Neural crest cell (in vitro differentiated cells): ENCODE measurements at places on chromosomes 7 and 10.

- no peak for DNase-seq
Measured at GRCh38 chr10:98910048-98910447, 325.6 kb downstream of the HPSE2 start.

- no peak for DNase-seq
Measured at GRCh38 chr10:104252368-104252767, 2.3 kb upstream of the GSTO1 start.

GRCh38 chr7:127578036-127578684 lies 7.2 kb downstream of the GCC1 start:
- DNase-seq, result no peak

GRCh38 chr7:31488562-31489203 lies 25.2 kb upstream of the ITPRID1 start:
- DNase-seq, result peak; percentile 38

GRCh38 chr10:119290301-119291048 lies 83.1 kb downstream of the GRK5 start:
- DNase-seq, result no peak

GRCh38 chr10:79179164-79179956 lies 110.6 kb downstream of the ZMIZ1 start:
- peak; percentile 56 for DNase-seq

DNA sequence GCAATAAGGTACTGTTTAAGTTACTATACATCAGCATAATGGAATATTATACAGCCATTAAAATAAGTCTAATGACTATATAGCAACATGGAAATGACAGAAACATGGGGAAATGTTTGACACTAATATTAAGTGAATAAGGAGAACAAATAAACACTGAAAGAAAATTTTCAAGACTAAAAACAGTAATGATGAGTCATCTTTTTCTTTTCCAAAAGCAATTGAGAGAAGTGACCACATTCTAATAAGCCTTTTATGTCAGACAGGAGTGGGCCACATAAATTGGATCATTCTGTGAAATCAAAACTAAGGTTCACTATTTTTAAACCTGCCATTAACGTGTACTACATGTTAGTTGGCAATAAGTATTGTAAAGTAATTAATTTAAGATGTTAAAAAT lies 187.5 kb downstream of the AHR start:
- DNase-seq, result no peak

DNA sequence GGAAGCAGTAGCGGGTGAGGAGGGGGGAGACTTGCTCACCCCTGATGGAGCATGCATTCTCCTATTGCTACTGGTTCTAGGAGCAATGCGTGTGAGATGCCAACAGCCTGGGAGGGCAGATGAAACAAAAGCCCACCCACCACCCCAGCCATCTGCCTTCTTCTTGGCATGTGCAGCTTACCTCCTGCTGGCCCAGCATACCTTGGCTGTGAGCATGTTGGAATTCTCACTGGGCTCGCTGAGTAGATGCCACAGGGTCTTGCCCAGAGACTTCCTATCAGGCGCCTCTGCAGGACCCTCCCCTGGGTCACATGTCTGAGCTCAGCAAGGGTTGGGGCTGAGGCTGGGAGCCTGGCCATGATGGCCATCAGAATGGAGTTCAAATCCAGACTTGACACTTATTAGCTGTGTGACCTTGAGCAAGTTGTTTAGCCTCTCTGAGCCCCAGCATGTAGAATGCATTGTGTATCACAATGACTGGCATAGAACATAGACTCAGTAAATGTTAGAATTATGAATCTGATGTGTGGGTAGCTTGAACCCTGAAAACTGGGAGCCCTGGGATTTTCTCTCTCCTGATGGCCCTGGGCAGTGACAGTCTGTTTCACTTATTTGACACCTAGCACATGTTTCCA lies 38.2 kb downstream of the CDH23 start:
- DNase-seq, result no peak

GRCh38 chr7:137475966-137476365 lies 132.4 kb upstream of the PTN start:
- DNase-seq, result no peak

DNA sequence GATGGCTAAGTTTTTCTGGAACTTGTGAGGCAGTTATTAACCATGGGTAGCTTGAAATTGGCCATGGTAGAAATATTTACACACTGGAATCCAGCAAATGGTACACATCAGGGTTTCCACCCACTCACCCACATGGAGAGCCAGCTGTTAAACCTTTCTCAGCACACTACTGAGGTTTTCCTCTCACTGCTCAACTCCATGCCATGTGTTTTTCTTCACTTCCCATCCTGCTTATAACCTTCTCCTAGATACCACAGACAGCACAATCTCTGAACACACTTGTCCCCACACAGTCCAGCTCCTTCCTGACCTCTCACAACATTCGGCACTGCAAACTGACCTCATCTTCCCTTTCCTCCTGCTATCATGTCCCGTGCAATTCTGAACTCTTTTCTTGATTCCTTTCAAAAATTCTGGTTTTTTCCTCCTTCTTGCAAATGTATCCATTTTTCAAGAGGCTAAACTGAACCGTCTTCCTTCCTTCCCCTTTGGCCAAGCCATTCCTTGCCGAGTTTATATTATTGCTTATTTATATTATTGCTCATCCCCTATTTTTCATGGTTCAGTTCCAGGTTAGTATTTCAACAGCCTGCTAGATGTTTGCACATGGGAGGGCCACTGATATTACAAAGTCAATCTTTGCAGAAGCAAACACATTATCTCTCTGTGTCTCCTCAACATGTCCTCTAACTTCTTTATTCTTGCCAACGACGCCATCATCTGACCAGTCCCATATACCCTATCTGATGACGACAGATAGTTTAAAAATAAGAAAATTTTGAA lies 606.4 kb downstream of the SORCS1 start:
- no peak for DNase-seq

GRCh38 chr10:102449321-102450123 lies 1.8 kb downstream of the C10orf95 start:
- no peak for DNase-seq

GRCh38 chr7:82745117-82745516 lies 301.5 kb upstream of the CACNA2D1 start:
- no peak for DNase-seq

DNA sequence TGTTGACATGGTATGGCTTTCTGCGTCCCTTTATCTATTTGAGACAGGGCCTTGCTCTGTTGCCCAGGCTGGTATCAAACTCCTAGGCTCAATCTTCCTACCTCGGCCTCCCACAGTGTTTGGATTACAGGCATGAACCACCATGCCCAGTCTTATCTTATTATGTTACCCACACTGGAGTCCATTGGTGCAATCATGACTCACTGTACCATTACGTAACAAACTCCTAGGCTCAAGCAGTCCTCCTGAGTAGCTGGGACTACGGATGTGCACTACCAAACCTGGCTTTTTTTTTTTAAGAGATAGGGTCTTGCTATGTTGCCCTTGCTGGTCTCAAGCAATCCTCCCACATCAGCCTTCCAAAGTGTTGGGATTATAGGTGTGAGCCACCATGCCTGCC lies 66.7 kb downstream of the CCDC3 start:
- no peak for DNase-seq

- DNase-seq, result peak; percentile 20
Measured at GRCh38 chr10:96416643-96417042, 57.8 kb upstream of the OPALIN start.
